ENCODE measurements at places on chromosomes 7 and 10.

GRCh38 chr7:6256677-6257535 lies 15.5 kb downstream of the CYTH3 start:
- peak; percentile 64 for DNase-seq

DNA sequence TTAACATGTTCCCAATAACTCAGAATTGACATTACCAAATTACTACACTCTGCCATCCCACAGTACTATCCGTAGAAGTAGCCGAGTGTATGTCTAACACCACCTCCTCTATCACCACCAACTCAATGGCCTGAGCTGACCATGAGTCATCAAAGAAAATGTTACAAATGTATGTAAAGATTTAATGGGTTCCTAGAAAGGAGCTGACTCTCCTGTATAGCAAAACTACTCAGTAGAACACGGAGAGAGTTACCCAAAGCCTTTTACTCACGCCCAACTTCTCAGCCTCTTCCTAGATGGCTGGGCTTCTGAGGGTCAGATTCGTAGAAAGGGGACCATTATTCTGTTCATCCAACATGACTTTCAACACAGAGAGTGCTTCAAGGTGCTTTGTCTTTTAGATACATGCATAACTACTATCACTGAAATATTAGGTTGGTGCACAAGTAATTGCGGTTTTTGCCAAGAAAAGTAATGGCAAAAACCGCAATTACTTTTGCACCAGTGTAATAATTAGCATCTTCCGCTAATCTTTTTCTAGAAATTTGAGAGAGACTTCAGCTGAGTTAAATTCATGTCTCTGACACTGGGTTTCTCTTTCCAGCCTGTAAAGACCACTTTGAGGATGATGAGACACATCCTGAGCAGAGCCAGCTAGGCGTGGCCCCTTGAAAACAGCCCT lies 24.0 kb upstream of the NANOS1 start:
- no peak for DNase-seq

DNA sequence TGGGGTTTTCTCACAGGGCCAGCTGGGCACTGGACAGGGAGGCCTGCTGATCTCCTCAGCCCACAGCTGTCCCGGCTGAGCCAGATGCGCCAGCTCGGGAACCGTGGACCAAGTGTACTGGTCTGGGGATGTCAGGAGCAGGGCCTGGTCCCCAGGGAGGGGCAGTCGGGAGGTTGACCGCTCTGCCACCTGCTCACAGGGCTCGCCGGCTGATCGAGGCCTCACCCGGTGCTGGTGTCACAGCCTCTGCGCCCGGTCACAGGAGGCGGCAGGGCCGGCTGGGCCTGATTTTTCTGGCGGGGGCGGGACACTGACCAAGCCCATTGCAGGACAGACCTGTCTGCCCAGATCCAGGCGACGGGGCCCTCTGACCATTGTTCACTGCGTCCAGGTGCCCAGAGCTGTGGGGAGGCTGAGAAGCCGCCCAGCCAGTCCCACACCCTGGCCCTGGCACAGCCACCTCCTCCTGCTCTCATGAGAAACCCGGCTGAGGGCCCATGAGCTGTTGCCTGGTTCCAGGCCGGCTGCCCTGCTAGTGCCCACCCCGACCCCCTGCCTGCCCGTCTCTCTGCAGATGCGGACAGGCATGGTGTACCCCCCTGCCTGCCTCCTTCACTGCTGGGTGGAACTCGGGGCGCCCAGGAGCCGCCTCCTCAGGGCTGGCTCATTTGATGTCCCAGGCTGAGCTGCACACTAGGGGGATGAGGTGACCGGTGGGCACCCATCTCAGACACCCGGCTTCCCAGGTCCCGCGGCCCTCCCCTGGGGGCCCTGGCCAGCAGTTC lies 3.0 kb upstream of the TMEM184A start:
- no peak for DNase-seq

DNA sequence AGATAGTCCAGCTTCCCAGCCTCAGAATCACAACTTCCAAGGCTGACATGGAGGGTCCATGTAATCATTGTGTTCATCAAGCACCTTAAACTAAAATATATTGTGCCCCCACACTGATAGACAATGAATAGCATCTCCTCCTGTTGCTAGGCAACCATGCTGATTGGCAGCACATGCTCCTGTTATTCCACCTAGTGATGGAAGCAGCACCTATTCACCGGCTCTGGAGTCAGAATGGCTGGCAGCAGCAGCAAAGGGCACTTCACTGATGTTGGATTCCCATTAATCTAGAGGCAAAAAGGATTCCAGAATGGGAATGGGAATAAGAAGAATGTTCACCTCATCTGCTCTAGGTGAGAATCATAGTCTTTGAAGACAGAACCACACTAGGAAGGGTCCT lies 55.0 kb downstream of the RELN start:
- no peak for DNase-seq

- DNase-seq = peak; percentile 35
Observed at GRCh38 chr10:27513451-27514191, 9.5 kb downstream of the RAB18 start.

DNA sequence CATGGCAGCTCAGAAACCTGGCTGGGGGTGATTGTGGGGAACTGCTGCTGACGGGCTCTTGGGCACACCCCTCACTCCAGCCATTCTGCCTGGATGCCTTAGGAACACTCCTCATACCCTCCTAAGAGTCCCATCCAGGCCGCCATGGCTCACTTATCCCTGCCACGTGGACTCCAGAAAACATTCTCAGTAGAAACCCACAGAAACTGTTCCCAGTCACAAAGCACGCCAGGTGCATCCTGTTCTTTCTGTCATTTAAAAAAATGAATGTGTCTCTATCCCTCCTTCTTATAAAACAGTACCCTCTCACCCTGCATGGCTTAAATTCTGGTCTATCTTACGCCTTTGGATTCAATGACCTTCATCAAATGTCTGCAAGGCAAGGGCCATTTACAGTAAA lies 177.7 kb downstream of the CUX1 start:
- DNase-seq = no peak

DNA sequence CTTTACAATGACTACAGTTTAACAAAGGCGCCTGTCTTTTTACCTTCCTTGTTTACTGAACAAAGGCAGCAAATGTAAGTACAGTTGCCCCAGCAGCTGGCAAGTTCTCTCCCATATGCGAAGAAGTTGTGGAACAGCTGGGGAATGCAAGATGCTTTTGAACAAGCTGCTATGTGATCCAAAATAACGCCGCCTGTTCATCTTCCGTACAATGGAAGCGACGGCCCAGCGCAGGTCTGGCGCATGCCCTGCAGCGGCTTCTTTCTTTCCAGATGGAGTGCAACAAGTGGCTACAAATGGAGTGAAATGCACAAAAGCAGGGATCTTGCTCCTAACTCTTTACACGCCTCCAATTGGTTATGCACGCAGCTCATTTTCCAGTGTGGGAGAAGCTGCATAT lies 97.0 kb upstream of the SVIL start:
- DNase-seq = no peak

- DNase-seq = peak; percentile 39
Observed at GRCh38 chr7:28318101-28318762, 94.1 kb upstream of the CREB5 start.

- no peak for DNase-seq
Observed at GRCh38 chr7:44052771-44053365, 8.4 kb downstream of the DBNL start.

GRCh38 chr10:61135276-61135721 lies 191.3 kb upstream of the RHOBTB1 start:
- DNase-seq = no peak

GRCh38 chr7:35035511-35035961 lies 1.7 kb downstream of the DPY19L1 start:
- peak; percentile 53 for DNase-seq
